Stimulated activated CD8-positive, alpha-beta memory T cell treated with anti-CD3 and anti-CD28 coated beads, Interleukin-4, amount 100 ng/mL, for 1 hour (primary cell): ENCODE measurements at places on chromosomes 2 and 18.

DNA sequence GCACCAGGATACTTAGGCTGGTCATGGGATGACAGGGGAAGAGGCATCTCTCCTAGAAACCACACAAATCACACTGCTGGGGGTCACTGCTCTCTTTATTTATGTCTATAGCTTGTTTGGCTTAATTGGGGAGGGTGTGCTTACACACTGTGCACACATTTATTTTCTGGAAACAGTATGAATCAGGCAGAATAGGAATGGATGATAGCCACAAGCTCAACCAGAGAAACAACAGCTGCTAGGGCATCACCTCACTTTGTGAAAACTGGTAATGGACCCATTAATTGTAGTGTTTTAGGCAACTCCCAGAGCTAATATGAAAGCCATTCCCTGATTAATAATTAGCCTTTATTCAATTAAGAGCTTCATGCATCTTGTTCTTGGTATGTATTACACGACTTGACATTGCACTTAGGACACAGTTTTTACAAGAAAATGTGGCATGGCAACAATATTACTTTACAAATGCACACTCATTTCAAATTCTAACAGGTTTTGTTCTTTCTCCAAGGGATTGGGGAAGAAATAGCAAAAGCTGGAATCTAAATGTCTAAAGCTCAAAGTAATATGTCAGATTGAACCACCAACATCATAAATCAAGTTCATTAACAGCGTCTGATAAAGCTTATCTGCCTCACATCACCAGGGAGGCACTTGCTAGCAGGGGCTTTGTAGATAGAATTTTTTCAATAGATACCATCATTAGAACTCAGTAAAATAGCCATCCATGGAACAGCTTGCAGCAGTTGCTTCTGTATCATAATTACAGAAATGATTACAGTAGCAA is 361.9 kb upstream of the FSHR start:
- no peak for DNase-seq

DNA sequence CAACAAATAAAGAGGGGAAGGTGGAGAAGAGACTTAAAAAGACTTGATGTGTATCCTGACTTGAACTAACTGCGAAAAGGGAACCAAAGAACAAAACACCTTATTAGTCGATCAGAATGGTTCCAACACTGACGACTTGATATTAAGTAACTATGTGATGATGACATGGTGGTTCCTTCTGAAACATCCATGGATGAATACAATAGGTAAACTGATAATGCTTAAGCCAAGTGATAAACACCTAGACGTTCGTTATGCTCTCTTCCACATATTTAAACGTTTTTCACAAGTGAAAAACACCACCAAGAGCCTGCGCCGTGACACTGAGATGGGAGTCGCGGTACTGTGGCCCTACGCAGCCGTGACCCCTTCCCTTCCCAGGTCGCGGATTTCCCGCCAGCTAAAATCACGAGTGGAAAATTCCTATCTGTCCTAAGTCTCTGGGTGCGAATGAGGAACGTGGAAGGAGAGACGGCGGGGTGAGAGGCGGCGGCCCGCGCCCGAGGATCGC is 797 bp downstream of the TTC32 start:
- DNase-seq, result no peak

- no peak for DNase-seq
Measured at GRCh38 chr2:152894051-152894450, 175.6 kb downstream of the ARL6IP6 start.

DNA sequence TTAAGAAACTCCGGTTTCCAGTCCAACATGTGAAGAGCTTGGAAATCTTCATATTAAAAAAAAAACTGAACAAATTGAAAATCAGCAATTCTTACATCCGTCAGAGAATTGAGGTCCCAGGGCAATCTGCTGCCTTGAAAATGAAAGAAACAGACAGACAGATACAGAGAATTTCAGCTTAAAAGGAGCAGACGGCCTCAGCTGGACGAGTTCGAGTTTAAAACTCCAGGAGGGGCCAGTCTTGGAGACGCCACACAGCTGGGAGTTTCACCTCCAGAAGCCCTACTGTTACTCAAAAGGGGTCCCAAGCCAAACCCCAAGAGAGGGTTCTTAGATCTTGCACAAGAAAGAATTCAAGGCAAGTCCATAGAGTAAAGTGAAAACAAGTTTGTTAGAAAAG is 226.5 kb upstream of the ARL4C start:
- no peak for DNase-seq

- DNase-seq, result no peak
Measured at GRCh38 chr2:147133286-147133908, 711.4 kb upstream of the ACVR2A start.

- DNase-seq, result no peak
Measured at GRCh38 chr2:7032371-7032770, 115.2 kb downstream of the RNF144A start.

GRCh38 chr2:56681659-56682396 is 498.0 kb downstream of the CCDC85A start:
- DNase-seq, result no peak

DNA sequence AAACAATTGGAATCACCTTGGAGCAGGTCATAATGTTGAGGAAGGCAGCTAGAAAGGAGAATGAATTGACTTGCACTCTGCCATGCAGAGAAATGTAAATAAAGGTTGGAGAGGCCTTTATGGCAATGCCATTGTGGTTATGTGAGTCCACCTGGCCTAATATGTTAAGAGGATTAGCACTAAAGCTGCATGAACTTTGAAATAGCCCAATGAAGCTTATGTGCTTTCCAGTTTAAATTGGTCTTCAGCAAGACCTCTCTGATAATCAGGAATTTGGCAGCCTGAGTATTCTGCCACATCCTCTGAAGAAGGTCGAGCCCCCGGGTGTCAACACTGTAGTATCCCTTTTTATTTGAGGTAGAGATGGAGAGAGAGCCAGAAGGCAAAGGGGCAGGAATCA is 464.9 kb downstream of the CDH2 start:
- DNase-seq, result no peak

GRCh38 chr2:70046534-70046933 is 40.7 kb upstream of the PCBP1 start:
- DNase-seq, result no peak

DNA sequence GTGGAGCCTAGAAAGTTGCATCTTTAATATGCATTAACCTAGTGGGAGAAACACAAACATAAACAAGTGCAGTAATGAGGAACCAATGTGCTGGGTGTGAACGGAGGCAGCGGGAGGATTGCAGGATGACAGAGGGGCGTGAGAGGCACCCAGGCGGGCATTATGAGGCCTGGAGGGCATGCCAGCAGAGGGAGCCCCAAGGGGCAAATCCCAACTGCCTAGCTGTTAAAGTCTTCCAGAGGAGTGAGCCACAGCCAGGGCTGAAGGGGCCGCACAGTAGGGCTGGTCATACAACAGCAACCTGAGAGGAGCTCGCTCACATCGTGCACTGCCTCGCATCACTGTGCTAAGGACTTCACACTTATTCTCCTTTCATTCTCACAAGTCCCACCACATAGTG is 13.3 kb upstream of the PRELID3A start:
- DNase-seq, result no peak

- DNase-seq, result no peak
Measured at GRCh38 chr2:120770176-120770575, 34.5 kb downstream of the GLI2 start.

- no peak for DNase-seq
Measured at GRCh38 chr2:45984896-45985473, 312.2 kb upstream of the EPAS1 start.

- DNase-seq, result no peak
Measured at GRCh38 chr2:232363784-232364615, 14.6 kb upstream of the ALPP start.

DNA sequence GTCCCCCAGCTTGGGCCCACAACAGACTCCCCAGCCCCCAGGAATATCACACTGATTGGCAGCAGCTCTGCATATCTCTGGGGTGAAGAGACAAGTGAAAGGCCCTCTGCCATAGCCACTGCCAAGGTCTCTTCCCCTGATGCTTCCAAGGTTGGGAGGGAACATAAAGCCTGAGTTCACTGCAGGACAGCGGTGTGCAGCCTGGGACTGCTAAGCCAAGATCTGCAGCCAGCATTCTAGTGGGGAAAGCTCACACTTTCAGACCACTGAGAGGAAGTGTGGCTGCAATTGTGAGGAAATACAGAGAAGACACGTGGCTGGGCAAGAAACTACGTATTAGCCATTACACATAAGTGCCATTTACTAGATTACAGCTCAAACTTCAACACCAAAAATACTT is 100.7 kb downstream of the MAIP1 start:
- DNase-seq, result no peak

DNA sequence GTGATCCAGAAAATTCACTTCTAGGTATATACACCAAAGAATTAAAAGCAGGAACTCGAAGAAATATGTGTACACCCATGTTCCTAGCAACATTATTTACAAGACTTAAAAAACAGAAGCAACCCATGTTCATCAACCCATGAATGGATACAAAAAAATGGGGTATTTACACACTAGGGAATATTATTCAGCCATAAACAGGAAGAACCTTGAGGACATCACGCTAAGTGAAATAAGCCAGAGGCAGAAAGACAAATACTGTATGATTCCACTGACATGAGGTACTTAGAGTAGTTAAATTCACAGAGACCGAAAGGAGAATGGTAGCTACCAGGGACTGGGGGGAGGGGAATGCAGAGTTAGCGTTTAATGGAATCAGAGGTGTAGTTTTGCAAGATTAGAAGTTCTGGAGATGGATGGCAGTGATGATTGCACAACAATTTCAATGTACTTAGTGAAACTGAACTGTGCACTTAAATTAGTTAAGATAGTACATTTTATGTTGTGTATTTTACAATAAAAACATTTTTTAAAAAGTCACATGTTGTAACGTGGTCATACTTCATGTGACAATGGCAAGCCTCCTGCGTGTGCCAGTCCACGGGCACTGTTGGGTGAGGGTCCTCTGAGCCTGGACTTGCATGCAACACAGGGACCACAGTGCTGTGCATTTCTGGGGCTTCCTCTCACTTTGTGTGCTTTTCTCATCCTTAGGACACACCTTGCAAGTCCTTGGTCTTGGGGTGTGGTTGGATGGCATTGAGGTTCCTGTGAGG is 206.1 kb upstream of the HDAC4 start:
- DNase-seq, result no peak

DNA sequence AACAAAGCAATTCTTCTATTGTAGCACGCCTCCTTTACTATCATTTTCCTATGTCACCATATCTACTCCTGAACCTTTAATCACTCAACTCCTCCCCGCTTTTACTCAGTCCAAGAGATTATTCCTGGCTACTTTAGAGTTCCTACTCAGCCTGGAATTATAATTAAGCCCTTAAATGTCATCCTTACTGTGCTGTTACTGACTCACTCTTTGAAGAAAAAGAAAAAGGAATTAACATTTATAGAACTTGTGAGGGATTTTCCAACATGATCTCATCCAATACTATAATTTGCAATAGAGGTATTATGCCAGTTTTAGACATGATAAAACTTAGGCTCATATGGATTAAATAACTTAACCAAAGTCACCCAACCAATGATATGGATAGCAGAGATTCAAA is 61.7 kb downstream of the CCDC88A start:
- DNase-seq, result no peak

GRCh38 chr2:169072163-169072925 is 3.0 kb downstream of the DHRS9 start:
- no peak for DNase-seq

DNA sequence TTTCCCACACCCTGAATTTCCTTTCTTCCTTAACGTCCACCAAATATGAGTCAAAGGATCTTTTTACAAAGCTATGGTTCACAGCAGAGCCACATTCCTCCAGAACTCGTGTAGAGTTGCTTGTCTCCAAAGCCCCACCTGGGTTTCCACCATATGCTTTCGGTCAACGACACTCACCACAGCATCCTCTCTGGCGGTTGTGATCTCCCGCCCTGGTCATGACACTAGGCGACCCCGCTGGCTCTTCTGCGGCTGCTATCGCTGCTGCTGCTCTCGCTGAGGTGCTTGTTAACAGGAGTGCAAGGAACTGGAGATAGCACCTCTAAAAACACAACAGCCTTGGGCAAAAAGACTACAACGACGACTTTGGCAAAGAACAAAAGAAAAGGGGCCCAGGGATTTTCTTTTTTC is 340 bp downstream of the SLC40A1 start:
- no peak for DNase-seq

- DNase-seq, result no peak
Measured at GRCh38 chr2:23008440-23008839, 376.5 kb upstream of the KLHL29 start.

GRCh38 chr18:70385474-70385873 is 96.6 kb downstream of the SOCS6 start:
- DNase-seq, result no peak
